ENCODE measurements at places on chromosomes 12 and 14.

- DNase-seq, result peak; percentile 44
These were observed at the start of gene ANKS1B for GRCh38 chr12:99984271-99985128. Gene ANKS1B (minus strand): TSS chr12:99984936. CDS start chr12:99984237, 699 bp downstream.

DNA sequence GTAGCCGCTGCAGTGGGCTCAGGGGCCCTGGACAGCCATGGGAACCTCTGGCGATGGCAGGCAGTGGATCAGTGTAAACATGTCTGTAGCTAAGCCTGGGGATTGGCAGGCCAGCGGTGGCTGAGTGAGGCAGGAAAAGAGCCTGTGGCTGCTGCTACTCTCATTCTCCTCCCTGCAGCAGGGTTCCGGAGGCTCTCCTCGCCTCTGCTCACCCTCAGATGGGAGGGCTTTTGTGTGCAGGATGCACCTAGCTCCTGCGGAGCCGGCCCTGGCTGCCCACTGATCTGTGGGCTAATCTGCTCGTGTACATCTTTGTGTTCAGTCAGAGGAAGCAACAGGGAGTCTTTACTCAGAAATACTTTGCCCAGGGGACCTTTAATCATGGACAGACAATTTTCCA is 59.5 kb downstream of the GALNT8 start:
- no peaks in the 10 kb centered on the region for H3K36me3 ChIP-seq
- DNase-seq, result no peak
- no peaks in the 10 kb centered on the region for H3K4me1 ChIP-seq
- no peak overlapping the region for H3K4me3 ChIP-seq
- H3K27ac ChIP-seq, result no peak overlapping the region

DNA sequence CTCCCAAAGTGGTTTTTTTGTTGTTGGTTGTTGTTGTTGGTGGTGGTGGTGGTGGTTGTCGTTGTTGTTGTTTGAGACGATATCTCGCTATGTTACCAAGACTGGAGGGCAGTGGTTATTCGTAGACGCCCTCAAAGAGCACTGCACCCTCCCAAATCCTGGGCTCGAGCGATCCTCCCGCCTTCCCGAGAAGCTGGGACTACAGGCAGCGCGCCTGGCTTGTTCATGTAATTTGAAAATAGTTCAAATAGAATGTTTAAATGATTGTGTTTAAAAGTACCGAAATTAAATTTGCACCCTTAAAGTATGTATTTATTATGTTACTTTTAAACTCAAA is 439 bp upstream of the ANAPC5 start:
- DNase-seq, result no peak
- peaks cover 19% of the 10 kb centered on the region for H3K4me1 ChIP-seq
- H3K4me3 ChIP-seq, result peak overlapping the region; percentile 96
- H3K36me3 ChIP-seq, result peaks cover 7% of the 10 kb centered on the region
- H3K27me3 ChIP-seq, result peaks cover 4% of the 10 kb centered on the region

GRCh38 chr14:51621654-51622053 is 30.1 kb upstream of the FRMD6 start:
- no peaks in the 10 kb centered on the region for H3K36me3 ChIP-seq
- no peaks in the 10 kb centered on the region for H3K4me1 ChIP-seq
- H3K4me3 ChIP-seq, result no peak overlapping the region
- no peak for DNase-seq

GRCh38 chr12:22656376-22656775 is 31.4 kb downstream of the ETNK1 start:
- peaks cover 20% of the 10 kb centered on the region for H3K4me1 ChIP-seq
- H3K27ac ChIP-seq, result no peak overlapping the region
- peaks cover 36% of the 10 kb centered on the region for H3K36me3 ChIP-seq
- no peak for DNase-seq
- H3K4me3 ChIP-seq, result no peak overlapping the region

DNA sequence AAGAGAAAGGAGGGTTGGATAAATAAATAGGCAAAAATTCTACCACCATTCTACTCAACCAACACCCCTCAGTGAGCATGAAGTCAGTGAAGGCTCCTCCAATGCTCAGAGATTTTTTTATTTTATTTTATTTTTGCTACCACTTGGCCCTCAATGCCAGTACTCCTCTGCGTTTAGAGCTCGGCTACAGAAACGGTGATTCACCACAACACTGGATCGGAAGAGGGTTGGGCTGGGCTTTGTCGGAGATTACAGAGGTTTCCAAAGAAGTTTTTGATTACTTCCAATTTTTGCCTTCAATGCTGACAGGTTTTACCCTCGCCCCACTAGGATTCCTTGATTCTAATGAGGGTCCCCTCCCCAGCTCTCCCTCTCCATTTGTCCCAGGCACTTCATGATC is 1027.2 kb upstream of the TMEM132C start:
- no peaks in the 10 kb centered on the region for H3K4me1 ChIP-seq
- H3K27me3 ChIP-seq, result no peaks in the 10 kb centered on the region
- no peak overlapping the region for H3K27ac ChIP-seq

GRCh38 chr12:109737631-109738030 is 24.0 kb downstream of the FAM222A start:
- no peaks in the 10 kb centered on the region for H3K36me3 ChIP-seq
- no peak overlapping the region for H3K4me3 ChIP-seq
- H3K4me1 ChIP-seq, result no peaks in the 10 kb centered on the region
- no peak for DNase-seq
- H3K27ac ChIP-seq, result no peak overlapping the region

- no peaks in the 10 kb centered on the region for H3K4me1 ChIP-seq
- H3K4me3 ChIP-seq, result no peak overlapping the region
- H3K27me3 ChIP-seq, result no peaks in the 10 kb centered on the region
- no peak overlapping the region for H3K27ac ChIP-seq
- no peaks in the 10 kb centered on the region for H3K36me3 ChIP-seq
- DNase-seq, result no peak
These were observed 125.5 kb upstream of the RMST start for GRCh38 chr12:97336900-97337751.

GRCh38 chr12:15751741-15752140 is 37.4 kb downstream of the EPS8 start:
- H3K36me3 ChIP-seq, result no peaks in the 10 kb centered on the region
- DNase-seq, result no peak
- H3K27ac ChIP-seq, result no peak overlapping the region

DNA sequence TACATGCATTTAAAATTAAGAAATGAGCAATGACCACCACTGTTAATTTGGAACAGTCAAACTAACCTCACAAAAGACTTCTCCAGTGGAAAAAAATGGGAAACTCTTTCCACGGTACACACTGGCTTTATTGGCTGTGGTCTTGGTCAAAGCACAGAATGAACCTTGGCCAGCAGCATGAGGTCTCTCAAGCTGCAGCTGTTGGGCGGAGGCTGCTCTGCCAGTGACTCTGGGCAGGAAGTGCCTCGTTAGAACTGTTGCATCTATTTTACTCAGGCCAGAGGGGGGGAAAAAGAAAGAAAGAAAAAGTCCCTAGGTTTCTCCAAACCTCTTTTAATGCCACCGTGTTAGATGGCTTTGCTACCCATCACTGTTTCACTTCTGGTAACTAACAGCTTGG is 279.8 kb upstream of the DIO2 start:
- peaks cover 2% of the 10 kb centered on the region for H3K4me1 ChIP-seq
- no peak for DNase-seq
- H3K27me3 ChIP-seq, result no peaks in the 10 kb centered on the region
- H3K36me3 ChIP-seq, result no peaks in the 10 kb centered on the region
- H3K4me3 ChIP-seq, result no peak overlapping the region
- H3K27ac ChIP-seq, result no peak overlapping the region

GRCh38 chr14:24399447-24399822 is 632 bp downstream of the NYNRIN start:
- no peaks in the 10 kb centered on the region for H3K36me3 ChIP-seq
- H3K4me3 ChIP-seq, result peak overlapping the region; percentile 67
- no peak for DNase-seq
- H3K4me1 ChIP-seq, result peaks cover 3% of the 10 kb centered on the region

GRCh38 chr14:91416744-91417119 is 888 bp downstream of the CCDC88C start:
- H3K4me3 ChIP-seq, result peak overlapping the region; percentile 98
- no peak for DNase-seq
- no peaks in the 10 kb centered on the region for H3K27me3 ChIP-seq
- H3K27ac ChIP-seq, result peak overlapping the region; percentile 100
- H3K36me3 ChIP-seq, result peaks cover 46% of the 10 kb centered on the region

- no peaks in the 10 kb centered on the region for H3K36me3 ChIP-seq
- DNase-seq, result no peak
- H3K27me3 ChIP-seq, result peaks cover 26% of the 10 kb centered on the region
- no peak overlapping the region for H3K27ac ChIP-seq
These were observed 4.3 kb upstream of the MYF6 start for GRCh38 chr12:80702889-80703805.

GRCh38 chr12:104381731-104382480 is 74.8 kb upstream of the CHST11 start:
- H3K27me3 ChIP-seq, result peaks cover 14% of the 10 kb centered on the region
- peak; percentile 72 for DNase-seq
- H3K4me1 ChIP-seq, result peaks cover 11% of the 10 kb centered on the region
- no peak overlapping the region for H3K4me3 ChIP-seq
- H3K27ac ChIP-seq, result no peak overlapping the region

Measured in T-helper 2 cell treated with Interferon-gamma antibody and Interleukin-4, amounts not matched to agents 5 μg/mL and 100 μg/mL, for 36 hours (primary cell).